ENCODE measurements at places on chromosomes 16 and 17. TPM values are rescaled to one million over a fixed set of nuclear protein-coding genes. Genes with fewer than 3 reads are reported as not detected.
A peak's percentile ranks its signal among the peaks of the same experiment; 100 is the strongest.

DNA sequence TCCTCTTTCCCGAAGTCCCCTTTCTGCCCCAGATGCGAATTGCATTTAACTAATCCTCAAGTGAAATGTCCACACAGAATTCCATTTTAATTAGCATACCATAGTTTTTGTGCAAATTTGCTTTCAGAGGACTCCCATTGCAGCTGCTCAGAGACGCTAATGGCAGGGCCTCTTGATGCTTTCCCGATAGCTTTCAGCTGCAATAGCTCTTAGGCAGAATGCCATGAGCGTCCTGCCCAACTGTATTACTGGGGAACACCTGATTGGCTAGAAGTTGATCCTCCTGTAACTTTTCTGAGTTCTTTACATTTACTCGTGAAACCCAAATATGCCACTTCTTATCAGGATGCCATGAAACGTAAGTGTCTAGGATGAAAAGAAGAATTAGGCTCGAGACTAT is 203.0 kb downstream of the UTP18 start:
- DNase-seq: peak; percentile 41

- no peak for DNase-seq
Observed at GRCh38 chr16:50354629-50355456, 13.9 kb downstream of the BRD7 start.

C17orf50 gene
- polyA plus RNA-seq: not detected

GRCh38 chr16:88883117-88883895 is 16.8 kb upstream of the PABPN1L start:
- no peak for DNase-seq

DNA sequence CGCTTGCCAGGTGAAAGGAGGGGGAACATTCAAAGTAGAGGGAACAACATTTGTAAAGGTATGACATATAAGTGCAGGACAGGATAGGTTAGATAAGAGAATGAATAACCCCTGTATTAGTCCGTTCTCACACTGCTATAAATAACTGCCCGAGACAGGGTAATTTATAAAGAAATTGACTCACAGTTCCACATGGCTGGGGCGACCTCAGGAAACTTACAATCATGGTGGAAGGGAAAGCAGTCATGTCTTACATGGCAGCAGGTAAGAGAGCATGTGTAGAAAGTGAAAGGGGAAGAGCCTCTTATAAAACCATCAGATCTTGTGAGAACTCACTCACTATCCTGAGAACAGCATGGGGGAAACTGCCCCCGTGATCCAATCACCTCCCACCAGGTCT is 223.8 kb downstream of the SOX9 start:
- DNase-seq: no peak

PIGQ gene
- polyA plus RNA-seq: 13.0 TPM

Data from muscle of arm (tissue), 14 donors.